Naive thymus-derived CD8-positive, alpha-beta T cell (primary cell): ENCODE measurements at places on chromosomes 6 and 20.

- DNase-seq = no peak
These were observed 10.2 kb downstream of the BTN3A1 start for GRCh38 chr6:26412228-26412627.

GRCh38 chr20:38715646-38716045, 8.6 kb upstream of the SLC32A1 start:
- no peak for DNase-seq

GRCh38 chr6:88157106-88157505, 9.0 kb downstream of the CNR1 start:
- no peak for DNase-seq

GRCh38 chr6:157133856-157134255, 189.5 kb downstream of the TMEM242 start:
- DNase-seq = no peak

- DNase-seq = no peak
These were observed 165.1 kb downstream of the RALGAPA2 start for GRCh38 chr20:20547221-20547875.

GRCh38 chr6:136361787-136362186, 72.1 kb upstream of the BCLAF1 start:
- no peak for DNase-seq

DNA sequence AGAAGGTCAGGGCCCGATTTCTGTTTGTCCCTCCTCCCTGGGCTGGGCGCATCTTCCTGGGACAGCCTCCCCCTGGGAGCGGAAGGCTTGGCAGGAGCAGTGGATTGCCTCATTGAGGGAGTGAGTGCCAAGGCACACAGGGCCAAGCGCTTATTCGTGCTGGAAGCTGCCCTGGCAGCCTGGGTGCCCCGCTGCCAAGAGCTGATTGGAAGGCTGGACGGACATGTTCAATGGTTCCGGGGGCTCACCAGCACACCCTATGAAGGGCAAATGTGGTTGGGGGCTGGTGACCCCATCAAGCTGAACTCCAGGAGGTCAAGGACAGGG, 10.3 kb upstream of the ZNF831 start:
- DNase-seq = no peak

DNA sequence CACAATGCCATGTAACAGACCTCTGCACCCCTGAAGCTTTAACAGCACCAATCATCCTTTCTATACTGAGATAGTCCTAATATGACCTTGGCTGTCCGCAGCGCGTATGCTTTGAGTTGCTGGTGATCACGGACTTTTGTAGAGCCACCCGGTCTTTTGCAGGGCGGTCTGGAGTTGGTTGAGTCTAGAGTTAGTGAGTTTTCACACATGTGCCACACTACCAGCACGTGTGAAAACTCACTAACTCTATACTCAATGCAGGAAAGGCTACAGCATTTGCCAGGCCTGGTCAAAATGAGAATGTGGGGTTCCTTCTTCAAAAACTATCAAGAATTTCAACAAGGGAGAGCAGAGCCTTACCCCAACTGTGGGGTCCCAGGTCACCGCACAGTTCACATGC, 14.6 kb downstream of the AGPAT4 start:
- DNase-seq = no peak

GRCh38 chr6:107707346-107708275, 116.5 kb downstream of the SCML4 start:
- no peak for DNase-seq

DNA sequence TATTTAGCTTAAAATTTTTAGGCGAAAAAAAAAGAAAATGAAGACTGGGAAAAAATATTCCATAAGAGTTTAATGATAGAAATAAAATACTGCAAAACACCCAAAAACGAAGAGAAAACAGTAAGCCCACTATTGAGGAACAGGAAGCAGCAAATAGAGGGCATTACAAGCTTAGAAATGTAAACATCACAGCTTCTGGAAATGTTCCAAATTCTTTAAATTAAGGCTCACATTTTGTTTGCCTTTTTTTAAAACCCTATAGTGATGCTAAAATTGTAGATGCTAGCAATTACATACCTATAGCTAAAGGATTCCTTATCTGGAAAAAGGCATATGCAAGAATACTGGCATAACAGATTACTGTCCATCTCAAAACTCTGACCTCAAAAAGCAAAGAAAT, 248.6 kb downstream of the KHDRBS2 start:
- DNase-seq = no peak

DNA sequence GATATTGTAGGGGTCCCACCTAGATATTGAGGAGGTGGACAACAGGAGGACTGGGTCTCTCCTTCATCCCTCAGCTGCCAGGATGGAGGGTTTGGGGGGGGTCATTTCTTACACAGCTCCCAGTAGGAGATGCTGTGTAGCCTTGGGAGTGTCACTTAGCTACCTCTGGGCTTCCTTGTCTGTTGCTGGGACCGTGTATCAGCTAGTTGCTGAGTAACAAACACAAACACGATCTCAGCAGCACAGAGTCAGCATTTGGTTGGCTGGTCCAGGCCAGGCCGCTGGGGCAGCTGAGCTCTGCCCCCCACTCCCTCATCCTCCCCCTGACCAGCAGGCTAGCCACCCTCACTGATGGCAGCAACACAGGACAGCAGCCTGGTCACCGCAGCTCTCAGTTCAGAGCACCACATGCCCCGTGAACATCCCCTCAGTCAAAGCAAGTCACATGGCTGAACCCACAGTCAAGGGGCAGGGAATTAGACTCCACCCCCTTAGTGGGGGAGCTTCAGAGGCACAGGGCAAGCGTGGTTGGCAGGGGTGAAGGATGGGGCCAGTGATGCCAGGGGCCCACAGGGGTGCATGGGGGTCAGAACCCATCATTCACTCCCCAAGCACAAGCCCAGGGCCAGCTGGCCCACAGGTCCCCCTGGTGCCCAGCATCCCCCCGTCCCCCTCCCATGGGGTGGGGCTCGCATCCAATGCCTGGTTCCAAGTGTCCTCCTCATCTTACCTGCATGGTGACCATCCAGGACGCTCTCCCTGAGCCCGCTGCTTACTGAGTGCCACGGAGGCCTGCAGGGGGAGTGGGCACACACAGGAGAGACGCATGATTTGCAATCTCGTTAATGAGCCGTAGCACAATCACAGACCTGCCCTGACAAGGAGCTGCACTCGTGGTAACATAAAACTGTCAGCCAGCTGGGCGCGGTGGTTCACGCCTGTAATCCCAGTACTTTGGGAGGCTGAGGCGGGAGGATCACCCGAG, 112.4 kb downstream of the TAF4 start:
- DNase-seq = peak; percentile 8

GRCh38 chr6:134630508-134631121, 312.7 kb upstream of the SGK1 start:
- no peak for DNase-seq

GRCh38 chr6:155638200-155638599, 182.6 kb upstream of the NOX3 start:
- DNase-seq = no peak

GRCh38 chr6:44177691-44178423, 19.2 kb downstream of the CAPN11 start:
- no peak for DNase-seq

- DNase-seq = no peak
These were observed 74.2 kb upstream of the DSP start for GRCh38 chr6:7467007-7467897.

DNA sequence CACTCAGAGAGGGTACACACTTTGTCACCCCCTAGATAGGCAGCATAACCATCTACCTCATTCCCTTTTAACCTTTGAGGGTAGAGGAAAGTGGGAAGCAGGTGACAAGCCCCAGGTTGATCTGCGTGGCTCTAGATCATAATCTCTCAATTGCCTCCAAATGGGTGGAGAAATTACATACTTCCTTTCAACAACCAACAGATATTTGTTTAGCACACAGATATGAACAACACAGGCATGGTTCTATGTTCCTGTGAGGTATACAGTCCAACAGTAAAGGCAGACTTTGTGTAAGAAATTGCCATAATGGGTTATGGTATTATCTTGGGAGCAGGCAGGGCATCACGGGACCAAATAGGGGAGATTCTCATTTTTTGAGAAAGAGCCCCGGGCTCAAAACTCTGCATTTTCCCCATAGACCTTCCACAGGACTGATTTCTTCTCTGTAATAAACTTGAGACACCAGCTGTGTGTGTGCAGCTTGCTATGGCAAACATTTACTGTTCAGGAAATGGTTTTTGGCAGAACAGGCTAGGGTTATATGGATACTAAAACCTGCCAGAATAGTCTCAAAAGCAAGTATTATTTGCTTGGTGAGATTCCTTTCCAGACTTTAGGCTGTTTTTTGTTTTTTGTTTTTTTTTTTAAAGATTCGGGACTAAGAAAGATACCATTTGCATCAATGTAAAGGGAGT, 126.2 kb downstream of the CD164 start:
- DNase-seq = no peak

- no peak for DNase-seq
These were observed 29.5 kb downstream of the RIOK1 start for GRCh38 chr6:7419065-7419464.

DNA sequence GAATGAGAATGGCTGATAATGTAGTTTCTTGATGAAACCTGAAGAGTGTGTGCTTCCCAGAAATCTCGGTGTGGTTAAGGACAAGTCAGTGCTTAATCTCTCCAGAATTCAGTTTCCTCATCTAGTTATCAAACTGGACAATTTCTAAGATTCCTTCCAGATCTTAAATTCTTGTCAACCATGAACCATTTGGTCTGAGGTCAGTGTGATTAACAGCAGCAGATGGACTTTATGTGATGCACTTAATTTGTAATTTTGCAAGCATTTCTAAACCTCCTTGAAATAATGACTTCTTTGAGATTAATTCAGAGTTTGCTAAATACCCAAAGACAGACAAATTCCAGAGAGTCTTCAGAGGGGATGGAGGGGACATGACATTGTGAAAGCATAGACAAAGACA, 160.3 kb downstream of the KIF16B start:
- no peak for DNase-seq

- DNase-seq = peak; percentile 44
These were observed 223.3 kb downstream of the TMEM242 start for GRCh38 chr6:157099912-157100593.

- DNase-seq = no peak
These were observed 171.0 kb downstream of the BMP7 start for GRCh38 chr20:57095426-57095825.

GRCh38 chr6:106413016-106413415, 52.5 kb downstream of the CRYBG1 start:
- DNase-seq = no peak

- DNase-seq = no peak
These were observed 661.4 kb upstream of the HS3ST5 start for GRCh38 chr6:115004204-115004603.

- DNase-seq = no peak
These were observed 1.2 kb downstream of the GPR6 start for GRCh38 chr6:109979033-109979921.

GRCh38 chr6:35725721-35726438, 11.0 kb upstream of the ARMC12 start:
- no peak for DNase-seq

DNA sequence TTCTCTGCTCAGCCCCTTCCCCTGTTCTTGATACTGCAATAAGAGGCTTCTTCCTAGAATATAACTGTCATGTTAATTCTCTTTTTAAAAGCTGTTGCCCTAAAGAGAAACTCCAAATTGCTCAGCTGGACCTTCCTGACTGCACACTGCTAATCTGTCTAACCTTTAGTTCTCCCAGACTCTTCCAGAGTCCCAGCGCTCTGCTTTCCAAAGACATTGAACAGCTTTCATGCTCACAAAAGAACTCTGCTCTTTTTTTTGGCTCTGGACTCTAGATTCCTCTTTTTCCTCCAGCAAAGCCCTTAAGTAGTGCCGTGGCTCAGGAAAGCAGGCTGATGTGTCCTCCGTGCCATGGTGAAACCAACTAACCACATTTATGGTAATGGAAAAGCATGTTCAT, 356.6 kb upstream of the RSPO3 start:
- no peak for DNase-seq

DNA sequence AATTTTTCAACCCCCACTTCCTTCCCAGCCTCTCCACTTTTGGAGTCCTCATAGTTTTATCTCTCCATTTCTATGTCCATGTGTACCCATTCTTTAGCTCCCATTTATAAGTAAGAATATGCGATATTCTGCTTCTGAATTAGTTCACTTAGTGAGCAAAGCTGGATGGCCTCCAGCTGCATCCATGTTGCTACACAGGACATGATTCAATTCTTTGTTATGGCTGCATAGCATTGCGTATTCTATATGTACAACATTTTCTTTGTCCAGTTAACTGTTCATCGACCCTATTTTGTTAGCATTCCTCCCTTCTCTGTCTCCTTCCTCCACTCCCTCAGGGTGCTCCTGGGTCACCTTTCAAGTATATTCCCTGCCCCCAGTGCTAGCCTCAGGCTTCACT, 210.0 kb upstream of the SSTR4 start:
- DNase-seq = no peak

DNA sequence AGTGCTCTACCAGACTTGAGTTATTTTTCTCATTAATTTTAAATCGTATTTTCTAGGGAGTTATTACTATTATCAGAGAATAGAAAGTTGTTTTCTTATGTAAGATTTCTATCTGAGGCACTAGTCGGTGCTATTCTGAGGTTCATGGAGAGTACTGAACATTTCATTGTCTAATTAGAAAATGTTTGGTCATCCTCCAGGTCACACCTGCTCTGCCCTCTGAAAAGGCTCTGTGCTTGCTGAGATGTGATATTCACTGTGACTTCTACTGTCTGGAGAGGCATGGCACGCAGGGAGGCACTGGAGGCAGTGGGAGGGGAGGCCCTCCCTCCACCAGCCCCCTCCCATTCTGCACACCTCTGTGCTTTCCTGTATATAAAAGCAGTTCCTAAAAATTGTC, 3.0 kb downstream of the SYNDIG1 start:
- DNase-seq = no peak

GRCh38 chr20:61173267-61173666, 78.8 kb upstream of the CDH4 start:
- DNase-seq = no peak

GRCh38 chr20:62114894-62115293, 7.4 kb upstream of the LSM14B start:
- DNase-seq = no peak

DNA sequence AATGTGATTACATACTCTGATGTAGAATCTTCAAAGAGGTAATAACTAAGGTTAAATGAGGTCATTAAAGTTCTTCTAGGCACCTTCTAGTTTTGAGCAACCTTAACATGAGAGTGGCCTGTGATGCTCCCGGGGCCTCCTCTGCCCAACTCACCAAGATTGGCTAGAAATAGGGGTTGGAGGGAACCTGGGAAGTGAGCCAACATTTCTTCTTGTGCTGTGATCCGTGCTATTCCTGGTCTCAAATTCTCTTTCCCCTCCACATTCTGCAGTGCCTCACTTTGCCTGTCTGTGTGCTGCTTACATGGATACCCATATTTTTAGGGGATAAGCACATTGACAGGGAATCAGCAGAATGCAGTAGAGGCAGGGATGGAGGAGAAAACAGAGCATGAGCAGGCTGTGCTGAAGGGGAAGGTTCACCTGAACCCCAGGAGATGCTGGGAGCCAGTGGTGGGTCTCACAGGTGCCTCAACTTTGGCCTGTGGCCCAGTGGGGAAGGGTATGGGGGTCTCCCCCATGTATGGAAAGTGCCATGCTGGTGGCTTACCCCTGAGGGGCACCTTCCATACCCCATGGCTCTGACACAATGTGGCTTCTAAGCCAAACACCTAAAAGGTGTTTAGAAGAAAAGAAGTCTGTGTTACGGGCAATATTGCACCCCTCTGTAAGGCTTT, 164.7 kb upstream of the CHD6 start:
- DNase-seq = no peak
